ENCODE measurements at places on chromosomes 7 and 10.

- no peak for DNase-seq
These were observed 117.4 kb downstream of the TMEM178B start for GRCh38 chr7:141191277-141191676.

- DNase-seq: no peak
These were observed 5.6 kb downstream of the BZW2 start for GRCh38 chr7:16651396-16652239.

DNA sequence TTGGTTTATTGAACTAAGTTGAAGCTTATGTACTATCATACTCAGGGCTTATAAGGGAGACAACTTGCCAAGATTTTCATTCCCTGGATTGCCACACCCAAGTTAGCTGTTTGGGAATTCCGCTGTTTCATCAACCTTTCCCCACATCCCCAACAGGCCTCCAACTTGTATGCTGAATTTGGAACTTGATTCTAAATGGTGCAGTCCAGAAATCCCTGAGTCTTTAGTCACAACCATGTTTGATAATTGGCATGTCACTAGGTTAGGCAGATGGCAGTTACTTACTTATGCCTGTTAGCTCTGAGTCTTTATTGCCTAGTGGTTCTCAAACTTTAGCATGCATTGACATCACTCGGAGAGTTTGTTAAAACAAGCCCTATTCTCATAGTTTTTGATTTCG, 135.4 kb upstream of the PRPS1L1 start:
- DNase-seq: no peak

GRCh38 chr10:69065406-69066361, 22.2 kb upstream of the SRGN start:
- DNase-seq: no peak

GRCh38 chr7:151503902-151504714, 15.6 kb downstream of the RHEB start:
- DNase-seq: no peak

- no peak for DNase-seq
These were observed 188.4 kb downstream of the SEM1 start for GRCh38 chr7:96521068-96521894.

- DNase-seq: no peak
These were observed 202.1 kb downstream of the PRPF18 start for GRCh38 chr10:13788711-13789447.

DNA sequence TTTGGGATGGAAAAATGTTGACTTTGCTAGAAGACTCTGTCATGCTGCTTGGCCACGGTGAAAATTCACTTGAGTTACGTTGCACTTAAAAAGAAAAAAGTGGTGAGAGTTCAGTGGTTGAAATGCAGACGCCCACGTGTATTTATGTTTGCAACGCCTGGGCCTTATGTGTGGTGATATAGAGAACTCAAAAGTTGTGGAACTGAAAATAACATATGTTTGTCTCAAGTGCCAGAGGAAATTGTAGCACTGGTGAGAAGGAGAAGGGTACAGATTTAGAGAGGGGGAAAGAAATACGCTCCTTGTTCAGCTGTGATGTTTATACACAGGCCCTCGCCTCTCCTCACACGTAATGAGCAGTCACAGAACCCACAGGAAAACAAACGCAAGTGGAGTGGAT, 73.6 kb downstream of the EMX2 start:
- DNase-seq: no peak

DNA sequence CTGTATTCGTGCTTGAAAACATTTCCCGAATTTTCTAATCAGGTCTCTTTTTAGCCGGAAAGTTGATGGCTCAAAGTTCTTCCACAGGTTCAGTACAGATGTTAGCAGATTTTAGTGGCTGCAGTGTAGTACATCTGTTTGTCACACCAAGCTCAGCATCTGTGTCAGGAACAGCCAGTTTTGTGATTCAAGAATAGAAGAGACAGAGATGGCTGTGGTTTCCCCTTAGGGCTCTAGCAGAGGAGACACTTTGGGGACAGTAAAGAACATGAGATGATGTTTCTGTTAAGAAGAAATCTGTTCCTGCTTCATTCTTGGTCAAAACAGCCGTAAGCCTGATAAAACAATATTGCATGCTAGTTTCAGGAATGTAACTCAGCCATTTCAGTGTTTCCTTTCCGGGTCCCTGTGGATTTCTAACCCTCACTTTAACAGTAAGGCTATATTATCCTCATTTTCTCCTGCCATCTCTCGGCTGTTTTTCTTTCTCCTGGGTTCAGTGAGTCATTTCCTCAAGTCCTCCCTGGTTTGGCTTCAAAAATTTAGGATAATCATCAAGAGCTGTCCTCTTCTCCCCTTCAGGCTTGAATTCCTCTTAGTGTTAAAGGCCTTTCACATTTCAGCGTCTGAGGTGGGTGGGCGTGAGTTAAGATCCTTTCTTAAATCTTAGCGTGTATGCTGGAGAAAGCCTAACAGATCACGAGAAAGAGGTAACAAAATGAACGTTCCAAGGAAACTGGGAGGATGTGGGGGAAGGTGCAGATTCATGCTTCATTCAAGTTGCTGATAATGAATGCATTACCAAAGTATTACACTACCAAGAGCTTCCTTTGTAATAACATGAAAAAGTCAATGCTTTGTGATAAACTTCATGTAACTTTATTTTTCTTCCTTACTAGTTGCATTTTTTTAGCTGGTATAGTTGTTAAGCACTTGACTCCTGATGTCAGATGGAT, 37.1 kb upstream of the BICC1 start:
- peak; percentile 58 for DNase-seq

GRCh38 chr10:128064108-128064969, 61.9 kb downstream of the MKI67 start:
- peak; percentile 52 for DNase-seq

- peak; percentile 85 for DNase-seq
These were observed 16.2 kb downstream of the PFKFB3 start for GRCh38 chr10:6218692-6219493.
